ENCODE measurements at places on chromosomes 7 and 10.

DNA sequence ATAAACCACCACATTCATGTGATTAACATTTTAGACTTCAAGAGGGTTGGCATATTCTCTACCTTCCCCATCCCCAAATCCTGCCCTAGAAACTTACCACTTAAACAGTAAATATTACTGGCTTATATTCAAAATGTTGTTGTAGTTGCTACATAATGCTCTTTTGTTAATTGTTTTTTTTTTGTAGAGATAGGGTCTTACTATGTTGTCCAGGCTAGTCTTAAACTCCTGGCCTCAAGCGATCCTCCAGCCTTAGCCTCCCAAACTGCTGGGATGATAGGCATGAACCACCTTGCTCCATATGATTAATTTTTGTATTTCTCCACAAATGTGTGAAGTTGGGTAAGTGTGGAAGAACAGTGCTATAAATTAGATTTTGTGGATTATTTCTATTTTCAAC, 6.5 kb downstream of the PDK4 start:
- DNase-seq, result no peak

- peak; percentile 12 for DNase-seq
Observed at GRCh38 chr10:119724593-119725516, 995 bp upstream of the INPP5F start.

DNA sequence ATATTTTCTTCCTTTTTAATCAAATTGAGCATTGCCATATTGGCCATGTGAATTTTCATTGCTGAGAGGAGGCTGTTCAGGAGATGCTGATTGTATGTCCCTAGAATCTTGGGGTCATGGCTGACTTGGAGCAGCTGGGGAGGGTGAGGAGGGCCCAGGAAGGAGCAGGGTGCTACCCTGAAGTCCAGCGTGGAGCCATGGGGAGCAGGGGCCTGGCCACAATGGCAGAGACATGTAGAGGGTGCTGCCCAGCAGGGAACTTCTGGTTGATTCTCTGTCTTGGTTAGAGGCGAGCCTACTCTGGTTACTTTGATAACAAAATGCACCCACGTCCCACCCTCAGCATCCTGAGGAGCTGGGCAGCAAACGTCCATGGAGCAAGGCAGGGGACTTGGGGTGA, 186.0 kb downstream of the MYOF start:
- DNase-seq, result no peak

DNA sequence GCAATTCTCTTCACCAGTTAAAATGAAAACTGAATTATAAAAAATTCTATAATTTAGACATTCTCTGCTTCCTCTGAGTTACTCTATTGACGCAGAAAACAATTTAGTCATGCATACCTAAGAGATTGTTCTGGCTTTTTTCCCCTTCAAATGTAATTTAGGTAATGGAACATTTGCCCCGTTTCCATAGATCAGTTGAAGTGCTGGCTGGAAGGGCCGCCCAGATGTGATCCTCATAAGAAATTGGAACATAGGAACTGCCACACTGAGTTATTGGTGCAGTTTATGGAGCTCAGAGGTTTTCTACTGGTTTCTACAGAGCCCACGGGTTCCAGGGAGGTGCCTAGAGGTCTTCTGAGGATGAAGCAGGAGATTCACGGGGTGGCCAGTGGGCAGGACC, 581.7 kb downstream of the SDK1 start:
- DNase-seq, result no peak

DNA sequence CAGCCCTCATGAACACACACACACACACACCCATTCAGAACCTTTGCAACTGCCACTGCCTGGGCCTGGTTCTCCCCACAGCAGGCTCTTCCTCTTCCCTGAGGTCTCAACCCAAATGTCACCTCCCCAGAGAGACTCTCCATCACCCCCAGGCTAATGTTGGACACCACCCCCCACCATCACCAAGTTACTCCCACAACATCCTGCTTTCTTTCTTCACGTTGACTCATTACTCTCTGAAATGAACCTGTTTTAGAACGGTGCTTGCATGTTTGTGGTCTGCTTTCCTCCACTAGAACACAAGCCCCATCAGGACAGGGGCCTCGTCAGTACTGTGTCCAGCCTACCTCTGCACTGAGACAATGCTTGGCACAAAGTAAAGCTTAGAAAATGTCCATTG, 16.0 kb downstream of the AFAP1L2 start:
- DNase-seq, result no peak

- peak; percentile 53 for DNase-seq
Observed at GRCh38 chr10:15427843-15428414, 56.8 kb upstream of the FAM171A1 start.

DNA sequence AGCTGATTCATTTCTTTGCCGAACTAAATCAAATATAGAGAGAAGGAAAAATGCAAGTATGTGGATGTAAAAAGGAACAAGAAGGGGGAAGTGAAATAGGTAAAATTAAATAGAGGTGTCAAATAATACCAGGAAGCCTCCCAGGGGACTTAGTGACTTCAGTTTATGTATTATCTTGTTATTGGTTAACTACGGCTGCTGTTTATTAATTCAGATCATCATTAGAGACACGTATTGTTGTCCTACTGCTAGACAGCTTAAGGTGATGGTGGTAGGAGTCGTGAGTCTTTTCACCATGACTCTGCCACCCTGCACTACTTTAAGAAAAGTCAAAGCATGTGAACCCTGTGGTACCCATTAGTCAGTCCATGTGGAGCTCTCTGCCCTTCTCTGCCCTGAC, 289.1 kb downstream of the PRKG1 start:
- no peak for DNase-seq

- no peak for DNase-seq
Observed at GRCh38 chr7:152924238-152924637, 164.7 kb downstream of the ACTR3B start.

GRCh38 chr10:5283305-5284158, 81.2 kb upstream of the UCN3 start:
- DNase-seq, result peak; percentile 48

DNA sequence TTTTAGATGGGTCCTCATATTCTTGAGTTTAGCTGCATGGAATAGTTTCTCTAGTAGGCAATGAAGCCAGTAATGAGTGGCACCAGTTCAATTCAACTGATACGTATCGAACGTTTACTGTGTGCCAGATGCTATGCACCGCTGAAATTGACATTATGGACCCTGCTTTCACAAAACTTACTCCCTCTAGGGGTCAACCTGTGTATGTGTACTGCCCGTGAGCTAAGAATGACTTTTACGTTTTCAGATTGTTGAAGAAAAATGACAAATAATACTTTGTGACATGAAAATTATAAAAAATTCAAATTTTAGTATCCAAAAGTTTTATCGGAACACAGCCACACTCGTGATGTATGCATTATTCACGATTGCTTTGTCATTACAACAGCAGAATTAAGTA, 95.5 kb downstream of the ZMYND11 start:
- no peak for DNase-seq

GRCh38 chr10:88138319-88138848, 275.0 kb downstream of the PTEN start:
- no peak for DNase-seq

GRCh38 chr10:95964756-95965155, 57.0 kb downstream of the CC2D2B start:
- no peak for DNase-seq

GRCh38 chr7:154931906-154932305, 71.0 kb downstream of the PAXIP1 start:
- DNase-seq, result no peak

- no peak for DNase-seq
Observed at GRCh38 chr7:158782761-158783401, 46.4 kb downstream of the ESYT2 start.

- no peak for DNase-seq
Observed at GRCh38 chr7:155215576-155216325, 81.9 kb upstream of the INSIG1 start.

- no peak for DNase-seq
Observed at GRCh38 chr10:60896033-60896432, 48.0 kb downstream of the RHOBTB1 start.

DNA sequence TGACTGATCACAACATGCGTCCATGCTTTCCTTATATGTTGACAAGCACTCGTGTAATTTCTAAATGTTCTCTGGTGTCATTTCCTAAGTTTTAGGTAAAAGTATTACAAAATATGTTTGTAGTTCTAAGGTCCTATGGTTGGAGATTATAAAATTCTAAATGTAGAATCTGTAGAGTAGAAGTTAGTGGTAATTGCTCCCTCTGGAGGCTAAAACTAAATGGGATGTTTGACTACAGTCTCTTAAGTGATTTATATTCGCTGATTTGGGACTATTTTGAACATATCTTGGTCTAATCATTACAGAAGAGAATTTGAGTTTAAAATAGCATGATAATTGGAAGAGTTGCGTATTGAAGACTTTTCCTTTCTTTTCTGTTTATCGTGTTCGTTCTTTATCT, 74.1 kb downstream of the ZMYND11 start:
- DNase-seq, result no peak

DNA sequence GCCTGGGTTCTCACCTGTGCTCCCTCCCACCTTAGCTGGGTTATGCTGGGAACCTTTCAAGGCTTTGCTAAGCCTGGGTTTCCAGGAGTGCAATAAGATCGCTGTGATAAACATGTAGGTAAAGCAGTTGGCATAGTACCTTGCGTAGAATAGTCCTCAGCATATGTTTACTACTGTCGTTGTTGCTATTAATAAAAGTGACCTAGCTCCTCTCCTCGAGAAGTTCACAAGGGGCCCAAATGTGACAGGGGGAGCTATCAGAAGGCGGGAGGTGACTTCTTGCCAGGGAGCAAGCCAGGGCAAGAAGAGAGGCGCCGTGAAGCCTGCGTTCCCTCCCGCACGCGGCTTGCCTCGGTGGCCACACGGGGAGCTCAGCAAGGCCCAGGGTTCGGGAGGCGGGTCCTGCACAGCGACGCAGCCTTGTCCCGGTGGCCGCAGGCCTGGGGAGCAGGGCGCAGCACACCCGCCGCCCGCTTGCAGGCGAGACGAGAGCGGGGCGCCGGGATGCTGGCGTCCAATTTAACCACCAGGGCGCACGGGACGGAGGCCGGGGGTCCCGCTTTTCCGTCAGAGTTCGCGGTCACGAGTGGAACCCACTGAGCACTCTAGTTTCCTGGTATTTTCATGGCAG, 106.2 kb downstream of the SNX10 start:
- DNase-seq, result no peak

Measured in hematopoietic multipotent progenitor cell treated with erythropoietin and hydrocortisone succinate and interleukin-3 and kit ligand, for 17 days (in vitro differentiated cells).